ENCODE measurements at places on chromosomes 13 and 19. TPM values are rescaled to one million over a fixed set of nuclear protein-coding genes. Genes with fewer than 3 reads are reported as not detected.

- DNase-seq: no peak
Observed at GRCh38 chr19:51198641-51199040, 26.2 kb upstream of the CD33 start.

- DNase-seq: no peak
Observed at GRCh38 chr19:53549340-53549739, 11.4 kb downstream of the ZNF331 start.

- peak; percentile 42 for DNase-seq
Observed at GRCh38 chr19:33392341-33393285, 19.1 kb downstream of the CEBPG start.

DNA sequence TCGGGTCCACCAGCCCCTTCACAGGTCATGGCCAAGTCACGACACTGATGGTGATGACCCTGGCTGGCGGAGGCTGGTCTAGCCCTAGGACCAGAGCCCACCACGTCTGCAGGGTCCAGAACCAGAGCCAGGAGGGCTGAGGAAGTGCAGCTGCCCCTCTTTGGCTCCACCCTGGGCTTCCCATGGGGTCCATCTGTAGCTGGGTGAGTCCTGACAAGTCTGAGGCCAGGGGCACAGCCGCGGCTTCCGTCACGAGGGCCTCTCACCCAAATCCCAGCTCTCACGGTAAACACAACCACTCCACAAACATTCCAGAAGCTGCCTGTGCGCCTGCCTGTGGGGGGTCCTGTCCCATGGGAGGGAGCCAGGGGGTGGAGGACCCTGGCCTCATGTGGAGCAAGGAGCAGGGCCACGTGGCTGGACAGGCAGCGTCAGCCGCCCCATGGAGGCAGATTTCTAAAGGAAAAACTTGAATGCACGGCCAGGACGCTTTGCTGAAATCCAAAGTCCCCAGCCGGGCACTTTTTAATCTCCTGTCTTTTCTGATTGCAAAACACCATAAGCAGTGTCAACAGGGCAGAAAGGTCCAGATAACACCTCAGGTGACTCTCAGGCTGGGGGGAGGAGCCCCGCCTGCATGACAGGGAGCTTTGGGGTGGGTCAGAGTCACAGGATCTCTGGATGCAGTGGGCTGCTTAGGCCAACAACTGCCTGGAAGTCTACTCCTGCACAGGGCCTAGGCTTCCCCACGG is 29.9 kb downstream of the CEBPG start:
- peak; percentile 11 for DNase-seq

PSENEN gene
- 5.7 TPM for total RNA-seq

GRCh38 chr13:89755729-89756492 is 1591.6 kb upstream of the MIR17HG start:
- no peak for DNase-seq

- DNase-seq: no peak
Observed at GRCh38 chr19:52691215-52691610, 43.6 kb downstream of the ZNF611 start.

- no peak for DNase-seq
Observed at GRCh38 chr13:71798707-71799106, 68.3 kb downstream of the DACH1 start.

PCDH9 gene
- 64.4 TPM for total RNA-seq

- no peak for DNase-seq
Observed at GRCh38 chr13:20435616-20436368, 89.9 kb downstream of the CRYL1 start.

DNA sequence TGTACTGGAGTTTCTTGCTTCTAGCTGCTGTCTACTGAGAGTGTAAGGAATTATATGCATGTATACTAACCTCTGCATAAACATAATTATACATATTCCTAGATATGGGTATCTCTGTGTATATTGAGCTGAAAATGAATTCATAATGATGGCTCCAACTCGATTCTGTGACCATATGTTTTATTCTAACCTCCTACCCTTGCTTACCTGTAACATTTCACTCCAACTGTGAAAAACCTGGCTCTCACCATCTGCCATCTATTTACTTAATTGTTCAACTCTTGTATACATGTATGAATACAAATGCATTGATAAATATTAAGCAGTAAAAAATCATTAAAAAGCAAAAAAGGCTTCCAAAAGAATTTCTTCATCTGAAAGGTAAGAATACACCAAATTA is 1729.5 kb upstream of the SPRY2 start:
- DNase-seq: no peak

CNFN gene
- not detected for total RNA-seq

DNA sequence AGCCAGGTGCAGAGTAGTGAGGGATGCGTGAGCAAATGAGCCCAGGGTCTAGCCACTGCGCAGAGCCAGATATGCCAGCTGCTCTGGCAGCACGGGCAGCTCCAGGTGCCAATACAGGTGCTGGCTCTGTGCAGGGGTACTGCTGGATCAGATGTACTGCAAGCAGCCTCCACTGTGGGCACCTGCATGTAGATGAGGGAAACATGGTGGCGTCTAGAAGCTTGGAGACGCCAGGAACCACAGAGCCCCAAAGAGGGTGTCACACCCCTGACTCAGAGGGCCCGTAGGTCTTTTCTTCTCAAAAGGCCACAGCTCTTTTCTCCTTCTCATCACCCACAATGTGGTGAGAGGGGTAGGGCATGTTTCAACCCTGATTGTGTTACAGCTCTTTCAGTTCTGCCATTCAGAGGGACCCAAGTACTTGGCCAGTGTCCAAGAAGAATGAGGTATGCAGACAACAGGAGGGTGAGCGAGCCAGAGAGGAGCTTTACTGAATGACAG is 244.4 kb upstream of the SLITRK1 start:
- no peak for DNase-seq

APLP1 gene
- 214 TPM for total RNA-seq

DNA sequence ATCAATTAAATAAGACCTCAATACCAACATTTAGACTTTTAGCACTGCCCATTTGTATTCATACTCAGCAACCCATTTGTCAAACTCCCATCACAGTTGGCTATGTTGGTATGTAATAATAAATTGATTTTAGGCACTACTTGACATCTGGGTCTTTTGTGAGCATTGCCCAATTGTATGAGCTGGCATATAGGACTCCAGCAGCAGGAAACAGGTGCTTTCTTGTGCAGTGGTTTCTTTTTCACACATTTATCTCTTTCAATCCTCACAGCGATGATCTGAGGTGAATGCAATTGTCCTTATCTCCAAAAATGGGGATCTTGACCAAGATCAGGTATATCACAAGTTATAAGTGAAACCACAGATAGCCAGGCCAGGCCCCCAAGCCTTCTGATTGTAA is 96.9 kb upstream of the OXGR1 start:
- DNase-seq: no peak

- no peak for DNase-seq
Observed at GRCh38 chr13:29530901-29531300, 64.6 kb downstream of the SLC7A1 start.

DNA sequence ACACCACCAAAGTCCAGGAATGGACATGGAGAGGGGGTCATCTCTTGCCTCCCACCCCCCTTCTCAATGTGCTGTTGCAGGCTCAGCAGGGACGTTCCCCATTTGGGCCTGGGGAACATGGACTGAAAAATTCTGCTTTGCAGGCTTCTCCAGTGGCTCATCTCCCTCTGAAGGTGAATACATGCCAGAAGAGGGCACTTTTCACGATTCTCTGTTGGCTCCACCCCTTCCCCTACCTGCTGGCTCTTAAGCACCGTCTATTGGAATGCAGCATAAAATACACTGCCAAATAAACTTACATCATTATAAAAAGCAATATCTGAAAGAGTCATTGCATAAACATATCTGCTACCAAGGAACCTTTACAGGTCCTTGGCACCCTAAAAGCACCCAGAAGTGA is 35.7 kb downstream of the NHLRC3 start:
- DNase-seq: no peak
